ENCODE measurements at places on chromosomes 2 and 18.

DNA sequence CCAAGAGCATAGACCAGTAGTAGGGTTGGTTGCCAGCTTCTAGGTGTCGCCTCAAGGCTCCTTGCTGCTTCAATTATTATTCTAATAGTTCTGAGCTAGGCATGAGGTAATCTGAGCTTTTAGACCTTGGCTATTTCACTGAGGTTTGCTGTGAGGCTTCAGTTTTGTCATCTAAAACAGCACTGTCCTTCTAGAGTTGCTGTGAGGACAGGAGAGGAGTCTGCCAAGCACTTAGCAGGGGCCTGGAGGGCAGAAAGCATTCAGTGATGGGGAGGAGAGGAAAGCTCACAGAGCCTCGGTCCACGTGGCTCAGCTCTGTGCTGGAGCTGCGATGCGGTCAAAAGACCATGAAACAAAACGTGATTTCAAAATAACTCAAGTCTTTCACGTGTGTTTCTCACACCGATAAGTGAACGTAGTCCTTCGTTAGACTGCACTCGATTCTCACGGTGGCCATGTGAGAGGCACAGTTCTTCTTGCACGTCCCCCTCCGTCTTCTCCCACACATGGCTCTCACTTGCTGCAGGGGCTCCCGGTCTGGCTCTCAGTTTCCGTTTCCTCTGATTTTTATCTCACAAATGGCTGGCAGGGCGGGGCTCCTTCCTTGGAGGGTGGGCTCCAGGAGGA, 113.7 kb downstream of the B3GNT2 start:
- no peak for DNase-seq

DNA sequence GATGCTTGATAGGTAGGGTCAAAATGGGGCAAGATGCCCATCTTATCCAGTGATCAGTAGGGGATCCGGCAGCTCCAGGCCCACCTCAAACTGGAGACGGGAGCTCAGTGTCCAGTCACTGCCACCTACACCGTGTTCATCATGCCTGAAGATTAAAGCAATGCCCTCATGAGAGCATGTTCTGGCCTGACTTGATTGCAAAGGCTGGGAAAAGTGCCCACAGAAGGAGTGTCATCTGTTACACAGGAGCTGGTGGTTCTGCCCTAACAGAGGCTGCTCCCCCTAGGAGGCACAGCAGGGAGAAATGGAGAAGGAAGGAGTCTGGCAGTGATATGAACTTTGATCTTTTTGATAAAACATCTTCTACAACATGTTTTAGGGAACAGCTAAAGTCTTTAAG, 92.3 kb downstream of the CCBE1 start:
- no peak for DNase-seq

DNA sequence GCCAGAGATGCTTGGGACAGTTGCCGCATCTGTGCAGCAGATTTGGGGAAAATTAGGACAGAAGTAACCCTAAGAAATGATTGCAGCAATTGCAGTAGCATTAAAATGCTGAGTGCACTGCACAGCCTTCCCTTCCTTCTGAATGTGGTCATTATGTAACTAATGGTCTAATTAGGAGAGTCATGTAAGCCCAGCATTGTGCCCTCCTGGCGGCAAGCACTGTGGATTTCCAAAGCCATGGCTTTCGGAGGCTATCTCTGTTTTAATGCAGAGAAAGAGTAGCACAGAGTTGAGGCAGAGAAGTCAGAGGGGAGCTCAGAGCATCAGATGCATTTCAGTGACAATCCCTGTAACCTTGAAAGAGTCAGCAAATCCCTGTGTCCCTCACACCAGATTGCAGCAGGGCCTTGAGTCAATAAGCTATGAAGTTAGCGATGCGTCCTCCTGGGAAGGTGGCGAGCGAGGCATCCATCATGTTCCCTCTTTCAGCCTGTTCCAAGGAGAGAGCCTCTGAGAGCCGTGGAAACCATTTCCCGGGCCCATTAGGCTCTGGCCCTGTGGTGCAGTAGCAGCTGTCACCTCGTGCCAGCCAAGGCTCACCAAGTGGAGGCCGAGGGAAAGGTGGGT, 307.2 kb downstream of the FBXO15 start:
- DNase-seq, result no peak

GRCh38 chr2:68726608-68727367, 7.8 kb upstream of the ARHGAP25 start:
- DNase-seq, result peak; percentile 71

GRCh38 chr18:13296867-13297574, 78.5 kb downstream of the LDLRAD4 start:
- no peak for DNase-seq

- DNase-seq, result no peak
These were observed 1.7 kb upstream of the PROC start for GRCh38 chr2:127416506-127417001.

- DNase-seq, result no peak
These were observed 3.6 kb downstream of the ALK start for GRCh38 chr2:29917781-29918180.

DNA sequence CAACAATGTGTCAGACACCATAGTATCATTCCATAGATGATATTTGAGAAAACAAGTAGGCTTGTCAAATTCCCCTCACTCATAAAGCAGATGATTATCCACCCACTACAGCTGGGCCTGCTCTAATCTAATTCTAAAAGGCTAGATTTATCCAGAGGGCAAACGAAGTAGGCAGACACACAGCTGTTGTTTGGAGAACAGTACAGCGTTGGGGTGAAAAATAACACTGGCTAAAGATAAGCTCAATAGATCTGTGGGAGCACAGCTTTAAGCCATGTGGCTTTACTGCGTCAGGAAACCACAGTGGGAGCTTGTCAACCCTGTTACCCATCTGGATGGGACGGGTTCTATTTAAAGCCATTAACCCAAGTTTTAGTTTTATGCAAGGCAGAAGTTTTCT, 48.9 kb upstream of the COBLL1 start:
- DNase-seq, result no peak

DNA sequence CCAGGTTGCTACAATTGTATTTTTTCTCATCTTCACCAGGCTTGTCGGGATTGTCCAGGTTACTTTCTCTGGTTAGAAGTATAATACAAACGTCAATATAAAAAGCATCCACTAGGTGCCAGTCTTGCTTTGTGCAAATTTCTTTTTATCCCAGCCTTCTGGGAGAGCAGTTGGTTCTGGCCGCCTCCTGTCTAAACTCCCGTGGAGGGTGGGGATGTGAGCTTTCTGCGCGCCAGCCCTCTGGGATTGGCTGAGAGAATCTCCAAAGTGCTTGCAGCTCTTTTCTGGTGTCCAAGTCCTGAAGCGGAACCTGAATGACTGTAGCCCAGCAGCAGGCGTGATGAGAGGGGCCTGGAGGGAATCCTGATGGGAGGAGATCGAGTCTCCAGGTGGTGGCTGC, 22.4 kb upstream of the TOGARAM2 start:
- DNase-seq, result no peak

DNA sequence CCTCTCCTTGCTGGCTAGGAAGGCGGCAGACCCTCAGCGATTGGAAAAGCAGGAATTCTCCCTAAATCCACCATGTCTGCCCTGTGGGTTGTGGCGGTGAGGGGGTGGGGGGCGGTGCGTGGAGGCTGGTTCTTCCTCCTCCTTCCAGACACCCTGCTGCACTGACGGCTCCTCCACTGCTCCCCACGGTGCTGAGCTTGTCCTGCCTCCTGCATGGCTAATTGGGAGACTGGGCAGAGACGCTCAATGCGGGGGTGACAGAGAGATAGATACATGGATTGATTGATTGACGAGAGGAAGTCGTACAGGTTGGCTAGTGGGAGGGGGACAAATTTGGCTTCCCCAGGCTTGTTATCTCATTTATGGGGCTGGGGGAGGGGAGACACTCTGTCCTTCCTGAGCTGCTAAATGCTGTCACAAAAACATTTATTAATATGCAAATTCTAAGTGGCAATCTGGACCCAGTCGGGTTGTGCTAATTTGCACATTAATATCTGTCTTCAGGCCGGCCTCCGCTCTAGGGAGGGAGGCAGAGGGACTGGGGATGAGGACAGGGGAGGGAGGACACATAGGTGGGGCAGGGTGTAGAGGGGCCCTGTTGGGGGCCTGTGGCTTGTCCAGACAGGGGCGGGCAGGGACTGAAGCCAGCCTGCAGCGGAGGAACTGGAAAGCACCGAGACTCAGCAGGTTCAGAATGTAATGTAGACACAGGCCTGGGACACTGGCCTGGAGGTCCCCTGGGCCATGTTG, 181.6 kb downstream of the CELF4 start:
- no peak for DNase-seq

- no peak for DNase-seq
These were observed 70.2 kb downstream of the LBH start for GRCh38 chr2:30301551-30301950.

DNA sequence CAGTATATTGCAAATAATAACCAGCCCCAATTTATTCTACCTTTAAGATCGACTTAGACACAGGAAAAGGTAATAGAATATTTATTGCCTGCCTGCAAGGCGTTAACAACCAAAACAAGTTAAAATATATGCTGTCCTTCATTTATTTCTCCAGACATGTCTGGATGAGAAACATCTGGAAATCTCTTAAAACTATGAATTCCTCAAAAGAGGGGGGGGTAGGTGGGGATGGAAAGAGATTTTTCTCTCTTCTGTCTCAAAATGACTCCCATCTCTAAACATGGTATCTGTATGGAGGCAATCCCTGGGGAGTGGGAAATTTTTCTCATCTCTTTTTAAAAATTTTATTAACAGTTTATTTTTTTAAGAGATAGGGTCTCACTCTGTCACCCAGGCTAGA, 113.0 kb downstream of the CDH2 start:
- no peak for DNase-seq

DNA sequence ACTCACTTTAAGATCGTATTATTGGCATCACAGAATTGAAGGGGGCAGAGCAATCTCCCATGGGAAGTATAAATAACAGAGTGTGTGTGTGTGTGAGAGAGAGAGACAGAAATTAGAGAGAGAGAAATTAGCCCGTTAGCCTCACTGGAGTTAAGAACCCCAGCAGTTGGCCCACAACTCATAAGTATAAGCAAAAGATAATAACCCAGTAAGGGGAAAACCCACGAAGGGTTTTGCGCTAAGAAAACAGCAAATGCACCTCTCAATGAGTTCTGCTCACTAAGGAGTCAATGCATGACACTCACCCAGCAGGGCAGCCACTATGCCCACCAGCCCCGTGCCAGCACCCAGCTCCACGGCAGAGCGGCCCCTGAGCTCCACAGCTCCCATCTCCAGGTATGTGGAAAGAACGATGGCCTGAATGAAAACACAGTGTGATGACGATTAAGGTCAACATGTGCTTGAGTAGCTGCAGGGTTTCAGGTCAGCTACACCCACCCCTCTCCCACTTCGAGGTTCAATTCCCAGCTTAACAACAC, 3.6 kb downstream of the METTL21A start:
- no peak for DNase-seq

- peak; percentile 98 for DNase-seq
These were observed 574 bp upstream of the NCL start for GRCh38 chr2:231464576-231465540.

DNA sequence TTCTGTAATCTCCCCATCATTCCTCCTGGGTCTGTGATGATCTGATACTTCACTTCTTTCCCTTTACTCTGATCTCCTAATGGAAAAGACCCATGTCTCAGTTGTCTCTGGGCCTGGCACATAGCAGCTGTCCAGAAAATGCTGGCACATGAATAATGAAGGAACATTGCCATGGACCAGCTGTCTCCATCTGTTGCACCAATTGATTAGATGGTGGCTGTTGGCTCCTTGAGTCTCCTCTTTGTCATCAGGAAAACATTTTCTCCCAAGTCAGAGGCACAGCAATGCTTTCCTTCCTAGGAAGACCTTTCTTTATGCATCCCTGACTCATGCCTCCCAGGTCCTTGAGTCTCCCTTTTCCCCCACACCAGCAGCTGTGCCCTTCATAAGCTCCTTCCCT, 286.2 kb upstream of the CXCR4 start:
- no peak for DNase-seq

DNA sequence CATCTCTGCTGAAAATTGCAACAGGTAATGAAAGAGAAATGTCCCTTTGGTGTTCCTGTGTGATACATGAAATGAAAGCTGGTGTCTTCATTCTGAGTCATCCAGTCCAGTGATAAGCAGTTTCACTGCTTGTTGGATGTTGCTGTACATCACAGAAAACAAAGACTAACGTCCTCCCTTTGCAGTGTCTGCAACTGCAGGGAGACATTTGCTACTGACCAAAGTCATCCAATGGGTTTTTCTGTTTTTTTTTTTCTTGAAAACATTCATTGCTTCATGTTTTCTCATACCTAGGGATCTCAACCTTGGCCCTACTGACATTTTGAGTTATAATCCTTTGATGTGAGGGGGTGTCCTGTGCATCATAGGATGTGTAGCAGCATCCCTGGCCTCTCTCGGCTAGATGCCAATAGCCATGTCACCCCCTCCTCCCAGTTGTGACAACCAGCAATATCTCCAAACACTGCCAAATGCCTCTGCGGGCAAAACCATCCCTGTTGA, 63.6 kb upstream of the FZD5 start:
- DNase-seq, result no peak

GRCh38 chr18:11411048-11411447, 198.3 kb upstream of the SLC35G4 start:
- DNase-seq, result no peak

DNA sequence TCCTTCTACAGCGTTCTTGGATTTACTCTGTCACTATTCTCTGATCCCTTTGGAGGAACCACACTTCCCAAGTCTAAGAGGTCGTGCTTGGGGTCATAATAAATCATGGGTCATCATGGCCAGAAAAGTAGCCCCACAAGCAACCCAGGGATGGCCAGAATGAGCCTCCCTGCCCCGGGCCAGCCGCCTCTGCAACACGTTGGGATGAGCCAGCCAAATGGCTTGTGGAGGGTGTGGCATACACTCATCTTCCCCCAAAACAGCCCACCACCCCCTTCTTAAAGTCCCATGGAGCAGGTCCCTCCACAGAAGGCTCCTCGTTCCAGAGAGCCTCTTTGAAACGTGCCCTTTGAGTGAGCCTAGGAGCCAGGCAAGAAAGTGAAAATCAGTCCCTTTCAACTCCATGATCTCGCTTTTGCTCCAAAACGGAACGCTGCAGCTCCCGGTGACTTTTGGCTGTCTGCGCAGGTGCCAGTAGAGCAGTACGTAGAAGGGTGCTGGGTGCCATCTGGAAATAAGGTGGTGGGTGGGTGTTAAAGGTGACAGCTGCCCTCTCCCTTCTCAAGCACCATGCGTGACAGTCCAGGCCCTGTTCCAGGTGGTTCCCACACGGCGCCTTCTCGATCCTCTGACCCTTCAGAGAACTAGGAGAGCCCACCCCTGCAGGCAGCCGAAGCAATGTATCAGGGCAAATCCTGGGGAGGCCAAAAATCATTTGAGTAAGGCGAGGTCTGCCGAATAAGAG, 48.5 kb upstream of the FOSL2 start:
- no peak for DNase-seq

All from activated naive CD4-positive, alpha-beta T cell treated with anti-CD3 and anti-CD28 coated beads, Interleukin-2, amount 50 U/mL, for 72 hours (primary cell).